Stimulated activated CD4-positive, alpha-beta T cell treated with anti-CD3 and anti-CD28 coated beads, Interleukin-12 subunit alpha, Interleukin-12 subunit beta, amount 100 ng/mL, for 48 hours (primary cell): ENCODE measurements at places on chromosomes 7 and 10.

DNA sequence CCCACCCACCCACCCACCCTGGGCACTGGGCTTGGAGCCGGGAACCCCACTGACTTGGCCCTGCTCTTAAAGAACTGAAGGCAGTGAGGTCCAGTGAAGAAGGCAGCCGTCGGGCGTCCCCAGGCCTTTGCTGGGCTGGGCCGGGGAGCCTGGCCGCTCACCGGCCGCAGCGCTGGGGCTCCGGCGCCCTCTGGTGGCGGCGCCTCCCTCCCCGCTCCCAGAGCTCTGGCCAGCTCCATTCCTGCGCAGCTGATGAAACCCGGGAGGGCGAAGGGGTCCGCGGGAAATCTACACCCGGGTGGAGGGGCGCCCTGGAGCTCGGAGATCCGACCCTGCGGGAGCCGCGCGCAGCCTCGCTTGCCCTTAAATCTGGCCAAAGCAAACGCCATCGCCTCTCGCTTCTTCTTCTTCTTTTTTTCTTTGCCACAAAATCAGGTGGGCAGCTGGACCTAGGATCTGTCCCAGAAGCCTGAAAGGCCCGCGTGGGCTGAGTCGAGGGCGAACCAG is 1.7 kb upstream of the CXCL12 start:
- DNase-seq = no peak

- DNase-seq = no peak
Observed at GRCh38 chr7:16504019-16504418, 22.6 kb upstream of the LRRC72 start.

DNA sequence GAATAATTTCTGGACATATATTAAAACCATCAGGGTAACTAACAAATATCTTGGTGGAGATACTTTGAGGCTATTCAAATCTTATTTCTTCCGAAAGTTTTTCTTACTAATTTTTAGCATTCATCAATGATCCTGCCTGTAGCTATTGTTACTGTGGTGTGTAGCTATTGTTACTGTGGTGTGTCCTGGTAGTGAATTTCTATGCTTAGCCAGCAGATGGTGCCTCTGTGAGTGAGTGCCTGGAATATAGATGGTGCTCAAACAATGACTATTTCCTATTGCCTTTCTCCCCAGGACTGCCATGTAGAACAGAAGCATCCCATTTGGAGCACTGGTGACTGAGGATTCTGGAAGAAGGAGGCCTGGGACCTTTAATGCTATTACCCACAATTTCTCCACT is 245.7 kb downstream of the CCSER2 start:
- no peak for DNase-seq

GRCh38 chr10:123527151-123527550 is 139.0 kb upstream of the GPR26 start:
- DNase-seq = no peak

DNA sequence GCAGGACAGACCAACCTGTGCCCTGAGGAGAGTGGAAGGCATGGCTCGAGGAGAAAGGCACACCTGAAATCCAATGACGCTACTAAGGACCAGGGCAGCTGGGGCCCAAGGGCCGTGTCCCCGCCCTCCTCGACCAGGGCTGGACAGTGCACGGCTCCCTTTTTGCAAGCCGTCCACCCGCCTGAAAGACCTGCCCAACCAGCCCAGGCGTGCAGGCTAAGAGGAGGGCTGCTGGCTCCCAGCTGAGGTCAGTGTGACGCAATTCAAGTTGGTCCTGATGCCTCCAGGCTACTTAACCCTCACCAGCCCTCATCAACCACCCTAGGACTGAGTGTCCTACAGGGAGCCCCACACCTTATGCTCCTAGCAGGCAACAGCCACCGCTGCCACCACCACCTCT is 69.3 kb downstream of the DLG5 start:
- DNase-seq = no peak

- DNase-seq = no peak
Observed at GRCh38 chr7:99768471-99768870, 15.5 kb downstream of the CYP3A4 start.

GRCh38 chr7:154620141-154620755 is 382.7 kb downstream of the PAXIP1 start:
- DNase-seq = no peak

GRCh38 chr7:30900053-30900452 is 11.6 kb upstream of the AQP1 start:
- no peak for DNase-seq

DNA sequence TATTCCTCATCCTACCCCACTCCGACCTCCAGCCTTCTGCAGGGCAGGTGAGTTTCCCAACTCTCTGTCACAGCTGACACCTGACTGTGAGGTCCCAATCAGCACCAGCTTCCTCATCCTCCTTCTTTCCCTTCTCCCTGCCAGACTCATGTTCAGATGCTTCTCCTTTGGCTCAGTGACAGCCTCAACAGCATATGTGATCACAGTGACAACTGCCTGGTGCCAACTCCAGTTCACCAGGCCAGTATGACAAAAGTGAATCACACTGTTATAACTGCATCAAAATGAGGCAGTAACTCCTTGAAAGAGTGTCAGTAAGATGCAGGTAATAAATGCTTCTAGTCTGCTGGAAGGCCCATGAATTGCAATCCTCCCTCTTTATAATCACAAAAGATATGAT is 46.8 kb upstream of the NFE2L3 start:
- DNase-seq = no peak

DNA sequence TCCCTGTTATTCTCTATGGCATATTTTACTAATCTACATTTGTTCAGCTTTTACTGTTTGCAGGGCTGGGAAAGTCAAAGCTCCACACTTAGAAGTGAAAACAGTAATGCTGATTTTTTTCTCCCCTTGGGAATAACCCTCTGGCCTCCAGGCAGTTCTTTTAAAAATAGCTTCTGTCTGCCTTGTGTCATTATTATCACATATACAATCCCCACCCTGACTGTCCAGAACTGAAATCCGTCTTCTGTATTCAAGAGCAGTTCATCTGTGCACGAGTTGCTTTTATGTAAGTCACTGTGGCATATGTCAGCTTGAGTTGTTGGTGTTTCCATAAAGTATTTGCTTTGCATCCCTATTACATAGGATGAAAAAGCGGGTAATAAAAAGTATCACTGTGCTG is 1221.1 kb upstream of the CELF2 start:
- no peak for DNase-seq

DNA sequence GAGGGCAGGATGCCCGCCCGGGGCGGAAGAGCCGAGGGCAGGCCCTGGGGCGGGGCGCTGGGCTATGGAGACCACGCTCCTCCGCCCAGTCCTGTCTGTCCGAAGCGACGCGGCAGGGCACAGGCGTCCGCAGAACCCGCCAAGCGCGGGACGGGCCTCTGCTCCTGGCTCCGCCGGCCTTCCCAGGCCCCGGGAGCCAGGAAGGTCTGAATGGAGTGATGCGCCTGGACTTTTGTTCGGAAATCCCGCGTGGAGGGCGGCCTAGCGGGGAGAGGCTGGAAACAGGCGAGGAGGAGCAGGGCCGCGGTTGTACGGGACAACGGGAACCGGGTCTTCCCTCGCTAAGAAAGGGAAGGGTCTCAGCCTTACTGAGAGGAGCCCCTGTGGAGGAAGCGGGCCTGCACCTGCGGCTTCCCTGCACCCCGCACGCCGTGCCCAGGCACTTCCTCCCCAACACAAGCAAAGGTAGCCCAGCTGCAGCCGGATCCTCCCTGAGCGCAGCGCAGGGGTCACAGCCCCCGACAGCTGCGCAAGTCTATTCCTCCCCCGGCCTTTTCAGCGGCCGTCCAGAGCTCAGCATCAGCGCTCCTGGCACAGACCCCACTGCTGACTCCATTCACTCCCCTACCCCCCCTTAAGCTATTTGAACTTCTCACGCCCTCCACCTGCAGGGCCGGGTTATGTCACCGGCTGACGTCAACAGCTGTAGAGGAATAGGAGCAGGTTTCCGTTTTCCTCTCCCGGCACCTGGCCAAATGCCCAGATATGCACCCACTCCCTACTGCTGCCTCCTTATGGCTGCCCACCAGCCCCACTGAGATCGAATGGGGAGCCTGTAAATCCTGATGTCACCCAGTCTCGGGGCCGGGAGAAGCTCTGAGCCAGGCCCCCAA is 143.2 kb upstream of the RET start:
- DNase-seq = no peak

DNA sequence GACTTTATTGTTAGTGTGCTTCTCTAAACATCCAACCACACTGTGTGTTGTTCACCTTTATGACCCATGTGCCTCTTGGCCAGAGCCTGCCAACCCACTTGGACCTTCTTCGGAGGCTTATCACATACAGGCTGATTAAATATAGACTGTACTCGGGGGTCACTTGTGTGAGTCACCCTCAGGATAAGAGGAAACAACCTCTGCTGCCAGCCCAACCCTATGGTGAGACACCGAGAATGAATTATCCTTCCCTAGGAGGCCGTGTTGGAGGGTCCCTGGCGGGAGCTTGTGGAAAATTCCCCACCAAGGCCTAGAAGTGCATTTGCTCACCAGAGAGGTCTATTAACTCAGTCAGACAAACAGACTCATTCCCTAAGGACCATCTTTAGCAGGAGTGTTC is 63.0 kb downstream of the FAS start:
- DNase-seq = no peak

DNA sequence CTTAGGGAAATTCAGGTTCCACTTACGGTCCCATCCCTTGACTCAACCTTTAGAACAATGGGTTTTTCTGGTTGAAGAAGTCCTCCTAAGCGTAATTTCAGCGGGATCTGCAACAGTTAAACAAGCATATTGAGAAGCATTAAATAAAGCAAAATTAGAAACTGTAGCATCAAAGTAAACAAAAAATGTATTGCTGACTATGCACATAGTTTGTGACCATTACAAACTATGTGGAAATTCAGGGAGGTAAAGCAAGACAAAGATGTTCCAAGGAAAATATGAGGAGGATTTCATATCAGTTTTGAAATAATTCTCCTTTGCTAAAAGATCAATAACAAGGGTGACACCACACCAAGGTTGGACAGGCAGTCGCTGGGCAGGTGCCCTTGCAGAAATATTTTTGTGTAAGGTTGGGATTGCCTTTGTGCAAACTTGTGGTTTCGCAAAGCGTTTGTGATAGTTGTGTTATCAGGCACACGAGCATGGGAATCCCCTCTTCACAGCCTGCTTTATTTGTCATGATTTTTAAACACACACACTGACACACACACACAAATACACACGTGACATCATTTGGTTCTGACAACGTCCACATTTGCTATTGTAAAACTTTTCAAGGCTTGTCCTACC is 5.4 kb upstream of the CYP3A5 start:
- no peak for DNase-seq

GRCh38 chr7:92464515-92464914 is 13.2 kb downstream of the ERVW-1 start:
- no peak for DNase-seq
